ENCODE measurements at places on chromosomes 11 and 22.

DNA sequence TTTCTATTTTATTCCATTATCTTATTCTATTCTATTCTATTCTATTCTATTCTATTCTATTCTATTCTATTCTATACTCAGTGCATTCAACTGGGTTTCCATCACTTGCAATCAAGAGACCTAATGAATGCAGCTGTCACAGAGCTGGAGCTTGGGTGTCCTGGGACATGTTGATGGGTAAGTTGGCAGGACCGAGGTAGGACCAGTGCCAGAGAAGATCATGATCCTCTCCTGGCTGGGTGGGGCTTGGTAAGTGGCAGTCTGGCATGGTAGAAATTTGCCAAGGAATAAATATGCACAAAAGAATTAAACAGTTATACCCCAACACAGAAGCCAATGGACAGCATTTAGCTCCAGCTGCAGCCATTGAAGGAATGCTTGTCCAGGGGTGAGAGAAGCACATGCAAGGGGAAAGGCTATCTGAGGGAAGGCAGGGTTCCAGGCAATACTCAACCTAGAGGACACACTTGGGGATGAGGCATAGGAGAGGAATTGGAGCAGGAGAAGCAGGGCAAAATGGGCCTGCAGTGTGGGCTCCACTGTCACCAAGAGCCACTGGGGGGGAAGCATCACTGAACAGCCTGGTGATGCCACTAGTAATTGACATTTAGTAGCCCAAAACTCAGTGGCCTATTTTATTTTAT is 97.0 kb upstream of the CD82 start:
- DNase-seq = no peak

GRCh38 chr11:114098927-114099326 is 39.4 kb downstream of the ZBTB16 start:
- no peak for DNase-seq

GRCh38 chr11:8262552-8263108 is 1.0 kb downstream of the LMO1 start:
- no peak for DNase-seq

DNA sequence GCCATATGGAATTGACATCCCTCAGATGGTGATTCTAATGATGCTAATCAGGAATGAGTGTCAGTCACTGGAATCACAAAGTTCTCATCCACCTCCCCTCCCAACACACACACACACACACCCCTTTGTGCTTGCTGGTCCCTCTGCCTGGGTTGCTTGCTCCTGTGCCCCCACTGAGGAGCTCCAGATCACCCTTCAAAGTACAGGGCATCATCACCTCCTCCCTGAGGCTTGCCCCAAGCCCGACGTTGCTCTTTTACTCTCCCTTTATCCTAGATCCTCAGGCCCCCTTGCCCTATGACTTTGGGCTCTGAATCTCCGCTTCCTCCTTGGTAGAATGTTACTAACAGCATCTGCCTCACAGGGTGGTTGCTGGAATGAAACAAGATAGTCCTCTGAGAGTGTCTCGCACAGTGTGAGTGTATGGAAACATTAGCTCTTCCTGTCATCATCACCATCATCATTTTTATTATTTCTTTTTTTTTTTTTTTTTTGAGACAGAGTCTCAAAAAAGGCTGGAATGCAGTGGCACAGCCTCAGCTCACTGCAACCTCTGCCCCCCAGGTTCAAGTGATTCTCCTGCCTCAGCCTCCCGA is 3.4 kb downstream of the TOM1 start:
- no peak for DNase-seq

GRCh38 chr11:59810911-59811259 is 307 bp upstream of the MRPL16 start:
- DNase-seq = no peak
